Omental fat pad (tissue), 4 donors: ENCODE measurements at places on chromosomes 1 and 21. TPM values are rescaled to one million over a fixed set of nuclear protein-coding genes. Genes with fewer than 3 reads are reported as not detected.

DNA sequence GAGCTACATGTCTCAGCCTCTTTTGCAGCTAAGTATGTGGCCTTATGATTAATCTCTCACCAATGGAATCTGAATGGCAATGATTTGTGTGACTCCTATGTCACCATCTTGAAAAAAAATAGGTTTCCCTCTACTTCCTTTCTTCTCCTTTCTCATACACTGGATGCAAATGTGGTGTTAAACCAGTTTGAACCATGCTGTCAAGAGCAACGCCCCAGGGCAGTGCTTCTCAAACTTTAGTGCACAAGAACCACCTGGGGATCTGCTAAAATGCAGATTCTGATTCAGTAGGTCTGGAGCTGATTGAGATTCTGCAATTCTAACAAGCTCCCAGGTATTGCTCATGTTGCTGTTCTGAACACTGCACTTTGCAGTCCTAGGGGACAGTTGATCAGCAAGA is 44.7 kb upstream of the ZNF644 start:
- DNase-seq: no peak

GRCh38 chr1:32767641-32768040 is 49.5 kb downstream of the YARS1 start:
- DNase-seq: no peak

Gene OR10K1
- not detected for total RNA-seq

Gene HSD3B1
- not detected for total RNA-seq

Gene DIO1
- total RNA-seq: not detected
